ENCODE measurements at places on chromosomes 12 and 14.

- DNase-seq = no peak
Measured at GRCh38 chr12:95637471-95638155, 86.3 kb upstream of the USP44 start.

DNA sequence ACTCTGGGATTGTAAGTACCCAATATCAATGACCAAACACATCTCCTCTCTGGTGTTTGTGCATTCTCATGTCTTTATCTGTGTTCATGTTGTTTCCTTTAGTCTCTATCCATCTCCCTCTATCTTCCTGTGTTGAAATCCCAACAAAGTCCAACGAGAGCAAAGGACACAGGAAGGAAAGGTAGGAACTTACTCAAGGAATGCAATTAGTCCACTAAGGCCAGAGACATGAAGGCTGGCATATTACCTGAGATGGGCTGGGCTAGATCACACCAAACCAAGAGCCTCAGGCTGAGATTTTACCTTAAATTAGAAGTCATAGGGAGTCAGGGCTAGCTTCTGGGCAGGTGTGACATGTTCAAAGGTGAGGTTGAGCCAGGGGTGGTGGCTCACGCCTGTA, 14.3 kb upstream of the LGALS3 start:
- no peak for DNase-seq

DNA sequence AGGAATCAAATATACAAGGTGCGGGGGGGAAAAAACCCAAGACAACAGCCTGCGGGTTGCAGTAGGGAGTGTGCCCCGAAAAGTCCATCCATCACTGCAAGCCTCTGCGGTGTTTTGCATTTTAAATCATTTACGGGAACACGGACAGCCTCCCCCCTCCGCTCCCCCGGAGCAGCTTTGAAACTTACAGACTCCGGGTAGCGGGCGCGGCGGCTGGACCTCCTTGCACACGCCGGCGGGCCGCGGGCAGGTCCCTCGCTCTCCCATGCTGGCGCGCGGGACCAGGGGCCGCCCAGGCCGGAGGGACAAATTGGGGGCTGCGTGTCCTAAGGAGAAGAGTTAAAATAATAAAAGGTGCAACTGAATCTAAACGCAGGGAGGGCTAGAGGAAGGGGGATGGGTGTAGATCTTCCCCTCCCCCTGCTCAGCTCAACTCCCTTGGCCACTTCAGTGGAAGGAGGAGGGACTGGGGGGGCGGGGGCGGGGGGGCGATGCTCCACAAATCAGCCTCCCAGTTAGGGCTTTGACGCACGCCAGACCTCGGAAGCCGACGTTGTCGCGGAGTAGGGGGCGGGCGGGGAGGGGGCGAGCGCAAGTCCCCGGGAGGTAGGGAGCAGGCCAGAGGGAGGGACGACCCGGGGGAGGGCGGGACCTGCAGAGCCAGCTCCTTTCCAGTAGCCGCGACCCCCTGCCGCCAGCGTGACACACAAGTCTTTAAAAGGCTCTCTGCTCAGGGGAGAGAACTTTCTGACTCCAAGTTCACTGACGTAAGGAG, at the start of gene KCNJ8:
Gene KCNJ8, minus strand, starts transcription at position 349 of the 775 bp plus-strand sequence. CDS start 1,090 bp downstream, outside the sequence.
- DNase-seq = peak; percentile 36

GRCh38 chr12:56315249-56315621, 553 bp downstream of the CNPY2 start:
- DNase-seq = peak; percentile 24

GRCh38 chr12:126668961-126669360, 1598.0 kb upstream of the TMEM132C start:
- DNase-seq = no peak

- DNase-seq = no peak
Measured at GRCh38 chr14:33871394-33871793, 79.5 kb downstream of the EGLN3 start.

GRCh38 chr14:65637780-65638179, 225.2 kb downstream of the FUT8 start:
- DNase-seq = no peak

GRCh38 chr14:103296987-103297386, 37.0 kb upstream of the EIF5 start:
- DNase-seq = no peak

- DNase-seq = peak; percentile 62
Measured at GRCh38 chr12:47870175-47870781, 34.5 kb downstream of the VDR start.

- DNase-seq = peak; percentile 54
Measured at GRCh38 chr12:94954029-94954685, 49.3 kb downstream of the NDUFA12 start.

- DNase-seq = no peak
Measured at GRCh38 chr14:88476214-88476774, 78.5 kb downstream of the PTPN21 start.

GRCh38 chr14:102929241-102930137, 7.0 kb downstream of the AMN start:
- peak; percentile 28 for DNase-seq

DNA sequence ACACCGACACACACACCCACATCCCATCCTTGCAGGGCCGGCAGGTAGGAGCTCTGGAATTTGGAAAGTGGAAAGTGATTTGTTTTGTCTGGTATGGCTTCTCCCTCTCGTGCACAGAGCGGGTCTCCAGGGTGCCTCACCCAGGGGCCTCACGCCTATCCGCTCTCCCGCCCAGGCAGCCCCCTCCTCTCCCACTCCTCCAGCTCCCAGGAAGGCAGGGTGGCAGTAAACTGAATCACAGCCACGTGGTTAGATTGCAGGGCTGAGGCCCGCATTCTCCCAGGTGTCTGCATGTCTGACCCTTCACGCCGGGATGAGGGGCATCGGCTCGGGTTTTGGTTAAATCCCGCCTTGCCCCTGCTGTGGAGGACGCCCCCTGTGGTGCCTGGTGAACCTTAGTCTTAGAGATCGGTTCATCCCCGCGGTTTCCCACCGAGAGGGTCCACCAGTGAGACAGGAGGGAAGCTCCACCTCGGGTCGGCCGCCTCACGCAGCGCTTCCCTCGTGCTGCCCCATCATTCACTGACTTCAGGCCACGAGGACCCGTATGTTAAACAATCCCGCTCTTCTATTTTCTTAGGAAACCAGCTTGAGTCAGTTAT, 64.4 kb downstream of the ADGRD1 start:
- no peak for DNase-seq

DNA sequence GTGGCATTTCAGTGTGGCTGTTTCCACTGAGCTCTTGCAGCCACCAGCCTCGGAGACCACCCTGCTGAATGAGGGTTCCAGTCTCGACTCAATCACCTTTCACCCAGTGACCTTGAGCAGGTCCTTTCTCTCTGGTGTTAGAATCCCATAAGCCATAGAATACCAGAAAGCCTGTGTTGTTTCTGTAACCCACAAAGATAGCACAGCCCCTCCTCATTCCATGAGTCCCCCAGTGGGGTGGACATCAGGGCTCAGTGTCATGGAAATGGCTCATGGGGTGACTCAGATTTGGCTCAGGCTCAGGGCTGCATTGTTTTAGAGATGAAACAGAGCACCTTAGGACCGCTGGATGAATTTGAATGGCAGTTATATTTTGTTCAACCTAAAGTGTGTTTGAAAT, 171.5 kb downstream of the PTPN11 start:
- no peak for DNase-seq

- DNase-seq = no peak
Measured at GRCh38 chr14:23521785-23522640, 29.6 kb downstream of the ZFHX2 start.

- DNase-seq = no peak
Measured at GRCh38 chr14:39434401-39434800, 2.2 kb upstream of the FBXO33 start.

GRCh38 chr12:33825986-33826602, 196.2 kb upstream of the ALG10 start:
- DNase-seq = no peak

DNA sequence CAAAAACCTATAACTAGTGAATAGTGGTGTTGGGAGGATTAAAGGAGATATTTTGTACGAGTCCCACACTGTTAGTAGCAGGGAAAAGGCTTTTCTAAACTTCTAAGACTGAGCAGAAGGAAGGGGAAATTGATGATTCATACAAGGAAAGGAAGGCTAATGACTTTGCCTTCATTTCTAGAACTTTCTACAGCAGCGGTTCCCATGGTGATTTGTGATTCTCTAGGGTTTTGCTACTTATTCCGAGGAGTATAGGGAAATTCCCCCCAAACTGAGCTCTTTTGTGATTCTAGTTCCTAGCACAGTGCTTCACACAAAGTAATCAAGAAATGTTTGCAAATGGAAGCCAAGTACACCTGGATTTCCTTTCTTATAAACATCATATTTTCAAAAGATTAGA, 23.8 kb upstream of the PWP1 start:
- no peak for DNase-seq

DNA sequence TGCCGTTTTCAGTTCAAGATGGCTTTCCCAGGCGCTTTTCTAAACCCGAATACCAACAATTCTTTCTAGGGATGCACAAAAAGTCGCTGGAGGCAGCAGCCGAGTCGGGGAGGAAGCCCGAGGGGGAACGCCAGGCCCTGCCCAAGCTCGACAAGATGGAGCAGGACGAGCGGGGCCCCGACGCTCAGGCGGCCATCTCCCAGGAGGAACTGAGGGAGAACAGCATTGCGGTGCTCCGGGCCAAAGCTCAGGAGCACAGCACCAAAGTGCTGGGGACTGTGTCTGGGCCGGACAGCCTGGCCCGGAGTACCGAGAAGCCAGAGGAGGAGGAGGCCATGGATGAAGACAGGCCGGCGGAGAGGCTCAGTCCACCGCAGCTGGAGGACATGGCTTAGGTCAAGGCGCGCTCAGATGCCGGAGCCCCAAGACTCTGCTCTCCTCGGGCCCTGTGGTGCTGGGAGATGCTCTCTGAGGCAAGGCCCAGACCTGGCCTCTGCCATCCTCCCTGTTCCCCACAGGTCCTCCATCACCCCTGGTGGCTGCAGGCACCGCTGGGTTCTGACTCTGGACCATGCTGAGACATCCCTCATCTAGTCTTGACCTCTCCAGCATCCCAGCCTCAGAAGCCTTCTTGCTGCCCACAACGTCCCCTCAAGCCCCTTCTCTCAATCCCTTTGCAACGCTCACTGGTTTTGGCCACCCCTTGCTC, 21.4 kb downstream of the VSX2 start:
- no peak for DNase-seq

GRCh38 chr12:131528667-131529066, 182.2 kb upstream of the SFSWAP start:
- DNase-seq = no peak
